ENCODE measurements at places on chromosomes 1 and 21.
A peak's percentile ranks its signal among the peaks of the same experiment; 100 is the strongest.

GRCh38 chr1:218480588-218481099, 135.5 kb downstream of the TGFB2 start:
- DNase-seq: no peak

DNA sequence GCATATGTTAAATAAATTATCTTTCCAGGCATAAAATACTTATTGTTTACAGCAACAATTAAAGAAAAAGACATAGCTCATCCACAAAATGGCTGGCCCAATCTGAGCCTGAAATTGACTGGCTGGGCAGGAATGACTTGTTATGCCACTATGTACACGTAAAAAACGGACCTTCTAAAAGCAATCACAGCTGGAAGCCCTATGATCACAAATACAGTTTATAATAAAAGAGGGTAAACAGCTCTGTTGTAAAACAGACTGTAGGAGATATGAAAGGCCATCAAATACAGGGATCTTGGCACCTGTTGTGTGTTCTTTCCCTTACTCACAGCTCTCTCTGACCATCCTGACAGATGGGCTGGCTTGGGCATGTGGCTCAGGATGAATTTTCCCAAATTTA, 70.5 kb upstream of the DMRTA2 start:
- DNase-seq: no peak

- DNase-seq: no peak
Observed at GRCh38 chr1:235051521-235051920, 77.1 kb downstream of the TOMM20 start.

GRCh38 chr1:32811265-32811664, 5.9 kb downstream of the YARS1 start:
- no peak for DNase-seq

DNA sequence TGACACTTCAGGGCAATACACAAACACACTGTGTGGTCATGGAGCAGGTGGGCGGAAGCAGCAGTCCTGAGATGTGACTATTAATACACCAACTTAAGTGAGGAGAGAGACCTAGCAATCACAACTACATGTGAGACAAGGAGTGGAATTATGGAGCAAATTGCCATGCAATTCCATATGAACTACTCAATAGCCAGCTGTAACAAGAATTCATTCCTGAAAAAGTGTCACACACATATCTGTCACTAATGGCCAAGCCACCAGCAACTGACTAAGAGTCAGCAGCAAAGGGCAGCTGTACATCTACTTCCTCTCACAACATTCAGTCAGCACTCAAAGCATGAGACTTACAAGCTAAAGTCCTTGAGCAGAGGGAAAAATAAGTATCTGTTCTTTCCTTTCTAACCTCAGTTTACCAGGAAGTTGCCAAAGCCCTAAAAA, 46.2 kb downstream of the GPR3 start:
- DNase-seq: no peak

GRCh38 chr1:158952416-158952815, 21.1 kb downstream of the PYHIN1 start:
- no peak for DNase-seq

DNA sequence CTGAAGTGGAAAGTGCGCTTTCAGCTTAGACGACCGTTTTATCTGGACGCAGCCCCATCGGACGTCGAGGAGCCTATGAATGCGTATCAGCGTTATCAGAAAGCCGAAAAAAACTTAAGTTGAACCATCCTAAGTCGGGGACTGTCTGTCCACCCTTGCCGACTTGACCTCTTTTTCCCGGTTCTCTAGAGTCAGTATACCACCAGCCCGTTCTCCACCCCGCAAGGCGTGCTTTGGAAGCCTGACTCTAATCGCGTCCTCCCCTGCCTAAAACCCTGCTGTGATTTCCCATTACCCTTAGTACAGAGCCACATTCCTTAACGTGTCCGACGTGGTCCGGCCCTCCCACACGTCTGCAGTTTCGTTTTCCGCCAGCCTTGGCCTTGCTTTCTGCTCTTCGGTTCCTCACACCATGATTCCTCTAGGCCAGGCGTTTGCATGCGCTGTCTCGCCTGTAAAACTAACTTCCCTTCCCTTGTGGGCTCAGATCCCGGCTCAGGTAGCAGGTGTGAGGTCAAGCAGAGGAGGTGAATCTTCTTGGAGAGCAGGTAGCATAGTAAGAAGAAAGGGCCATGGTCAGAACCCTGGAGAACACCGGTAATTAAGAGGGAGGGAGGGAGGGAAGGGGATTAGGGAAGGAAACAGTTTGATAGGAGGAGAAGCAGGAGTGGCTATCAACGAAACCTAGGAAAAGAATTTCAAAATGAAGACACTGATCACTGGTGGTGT, 865 bp downstream of the ADPRS start:
- DNase-seq: no peak

DNA sequence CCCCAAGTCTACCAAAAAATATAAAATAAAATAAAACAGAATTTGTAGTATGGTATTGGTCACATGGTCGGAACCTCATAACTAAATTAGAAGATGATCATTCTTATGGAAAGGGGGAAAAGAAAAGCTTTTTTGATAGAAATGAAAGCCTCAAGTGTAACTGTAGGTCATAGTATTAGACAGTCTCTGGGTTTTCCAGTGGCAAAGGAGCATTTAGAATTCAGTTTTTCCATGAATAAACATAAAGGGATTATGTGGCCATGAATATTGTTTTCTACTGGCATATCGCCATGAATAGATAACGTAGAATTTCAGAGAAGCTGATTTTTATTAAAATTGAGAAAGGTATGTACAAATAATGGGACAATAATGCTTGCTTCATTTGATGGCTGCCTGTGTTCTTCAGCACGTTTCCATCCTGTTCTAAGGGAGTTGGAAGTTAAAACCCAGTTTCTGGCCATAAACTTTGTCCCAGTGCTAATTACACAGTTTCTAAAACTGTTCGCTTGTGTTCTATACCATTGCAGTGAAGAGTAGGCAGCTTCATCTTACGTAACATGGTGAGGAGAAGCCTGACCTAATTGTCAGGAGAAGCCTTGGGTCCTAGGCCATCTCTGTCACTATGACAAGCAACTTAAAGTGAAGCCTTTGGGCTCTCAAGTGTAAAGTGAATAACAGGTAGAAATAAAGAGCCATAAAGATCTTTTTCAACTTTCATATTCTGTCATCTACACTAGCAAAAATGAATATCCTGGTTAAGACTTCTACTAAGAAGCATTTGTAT, 70.5 kb upstream of the PGD start:
- DNase-seq: no peak

DNA sequence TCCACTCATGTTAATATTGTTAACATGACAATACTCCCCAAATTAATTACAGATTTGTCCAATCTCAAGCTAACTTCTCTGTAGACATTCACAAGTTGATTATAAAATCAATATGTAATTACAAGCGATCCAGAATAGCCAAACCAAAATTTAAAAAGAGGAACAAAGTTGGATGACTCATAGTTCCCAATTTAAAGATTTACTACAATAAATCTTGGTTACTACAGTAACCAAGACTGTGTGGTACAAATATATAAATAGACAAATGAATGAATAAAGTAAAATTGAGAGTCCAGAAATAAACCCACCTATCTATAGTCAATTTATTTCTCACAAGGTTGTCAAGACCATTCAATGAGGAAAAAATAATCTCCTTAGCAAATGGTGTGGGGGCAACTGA, 7.1 kb upstream of the KRTAP10-4 start:
- DNase-seq: no peak

DNA sequence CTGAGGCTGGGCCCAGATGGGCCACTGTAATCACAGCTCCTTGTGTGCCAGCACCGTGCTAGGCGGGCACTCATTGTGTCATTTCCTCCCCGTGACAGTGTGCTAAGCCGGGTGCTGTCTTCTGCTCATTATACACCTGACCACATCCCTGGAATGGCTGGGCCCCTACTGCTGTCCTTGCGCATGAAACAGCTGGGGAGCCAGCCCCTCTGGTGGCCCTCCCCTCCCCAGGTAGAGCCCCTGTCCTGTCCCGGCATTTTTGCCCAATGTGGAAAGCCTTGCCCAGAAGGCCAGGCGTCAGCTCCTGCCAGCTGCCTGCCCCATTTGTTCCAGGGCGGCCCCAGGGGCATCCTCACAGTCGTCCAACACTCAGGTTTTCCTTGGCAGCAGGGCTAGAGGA, 107.4 kb upstream of the CASZ1 start:
- DNase-seq: peak; percentile 10

DNA sequence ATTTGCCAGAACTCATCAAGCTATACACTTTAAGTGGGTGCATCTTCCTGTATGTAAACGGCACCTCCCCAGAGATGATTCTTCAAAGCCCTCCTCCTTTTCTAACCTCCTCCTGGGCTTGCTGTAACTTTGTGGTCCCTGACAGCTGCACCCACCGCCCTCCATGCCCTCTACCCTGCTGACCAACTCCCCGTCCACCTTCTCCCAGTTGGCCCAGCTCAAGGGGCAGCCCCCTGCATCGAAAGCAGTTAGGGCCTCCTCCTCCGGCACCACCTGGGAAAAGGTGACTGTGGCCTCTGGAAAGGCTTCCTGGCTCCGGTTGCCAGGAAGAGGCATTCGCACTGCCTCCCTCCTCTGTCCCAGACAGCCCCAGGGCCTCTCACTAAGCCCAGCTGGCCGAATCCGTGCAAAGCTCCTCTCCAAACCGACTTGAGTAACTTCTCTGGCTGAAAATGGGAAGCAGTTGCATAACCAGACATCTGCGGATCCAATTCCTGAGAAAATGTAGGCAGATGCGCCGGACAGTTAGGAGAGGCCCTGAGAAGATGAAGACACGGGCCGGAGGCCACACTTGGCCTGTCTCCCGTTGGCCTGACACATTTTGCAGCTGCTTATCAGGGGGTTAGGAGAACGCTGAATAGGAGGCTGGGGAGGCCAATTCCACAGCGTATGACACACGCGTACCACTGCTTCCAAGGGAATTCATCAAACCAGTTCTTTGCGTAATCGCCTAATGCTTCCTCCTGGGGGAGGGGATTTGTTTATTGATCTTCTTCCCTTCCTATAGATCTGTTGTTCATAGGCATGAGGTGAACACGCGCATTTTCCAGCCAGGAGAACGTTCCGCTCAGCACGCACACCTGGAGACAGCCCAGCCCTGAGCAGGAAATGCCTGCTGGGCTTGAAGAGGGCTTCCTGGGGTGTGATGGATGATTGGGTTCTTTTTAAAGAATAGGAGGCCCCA, 48.7 kb upstream of the COL6A2 start:
- no peak for DNase-seq

DNA sequence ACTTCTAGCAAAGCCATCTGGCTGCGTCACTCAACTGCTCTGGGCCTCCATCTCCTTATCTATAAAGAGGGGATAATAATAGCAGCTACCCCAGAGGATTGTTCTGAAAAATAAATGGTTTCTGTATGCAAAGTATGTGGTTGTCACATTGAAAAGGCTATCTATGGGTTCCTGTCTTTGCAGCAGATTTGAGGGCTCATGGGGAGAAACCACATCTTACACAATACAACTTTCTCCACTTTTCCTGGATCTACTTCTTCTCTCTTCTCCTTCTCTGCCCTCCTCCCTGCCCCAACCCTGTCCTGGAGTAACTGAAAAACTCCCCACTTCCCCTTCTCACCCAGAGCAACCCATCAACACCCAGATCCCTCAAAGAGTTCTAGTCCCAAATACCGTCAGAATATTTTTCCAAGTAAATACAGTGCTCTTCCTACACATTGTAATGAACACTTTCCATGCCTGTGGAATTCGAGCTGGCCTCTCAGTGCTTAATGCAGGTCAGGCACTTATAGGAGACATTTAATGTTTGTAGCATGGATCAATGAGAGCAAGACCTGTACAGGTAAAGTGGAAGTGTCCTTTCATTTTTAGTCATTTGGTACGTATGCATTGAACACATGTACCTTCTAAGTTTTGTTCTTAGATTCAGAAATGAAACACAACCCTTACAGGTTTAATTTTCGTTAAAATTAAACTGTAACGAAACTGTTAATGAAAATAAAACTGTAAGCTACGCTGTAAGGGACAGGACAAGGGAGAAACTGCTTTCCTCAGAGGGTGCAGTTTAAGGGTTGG, 131.9 kb downstream of the AK5 start:
- no peak for DNase-seq

DNA sequence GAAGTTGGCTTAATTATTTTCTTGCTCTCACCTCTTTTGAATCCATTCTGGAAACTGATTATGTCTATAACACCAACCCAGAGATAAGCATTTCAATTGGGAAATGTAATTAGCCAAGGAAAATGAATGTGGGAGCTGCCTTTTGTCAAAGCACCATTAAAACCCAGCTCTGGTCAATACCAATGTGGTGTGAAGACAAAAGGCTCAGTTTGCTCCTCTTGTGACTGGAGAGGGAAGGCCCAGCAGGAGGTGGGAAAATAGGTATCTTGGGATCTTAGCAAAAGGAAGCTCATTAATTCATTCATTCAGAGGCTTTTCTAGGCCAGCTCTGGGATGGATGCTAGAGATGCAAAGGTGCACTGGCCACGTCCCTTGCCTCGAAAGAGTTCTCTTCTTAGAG, 75.0 kb upstream of the SELENON start:
- DNase-seq: no peak

GRCh38 chr1:109084563-109085517, 5.7 kb upstream of the TMEM167B start:
- DNase-seq: no peak

DNA sequence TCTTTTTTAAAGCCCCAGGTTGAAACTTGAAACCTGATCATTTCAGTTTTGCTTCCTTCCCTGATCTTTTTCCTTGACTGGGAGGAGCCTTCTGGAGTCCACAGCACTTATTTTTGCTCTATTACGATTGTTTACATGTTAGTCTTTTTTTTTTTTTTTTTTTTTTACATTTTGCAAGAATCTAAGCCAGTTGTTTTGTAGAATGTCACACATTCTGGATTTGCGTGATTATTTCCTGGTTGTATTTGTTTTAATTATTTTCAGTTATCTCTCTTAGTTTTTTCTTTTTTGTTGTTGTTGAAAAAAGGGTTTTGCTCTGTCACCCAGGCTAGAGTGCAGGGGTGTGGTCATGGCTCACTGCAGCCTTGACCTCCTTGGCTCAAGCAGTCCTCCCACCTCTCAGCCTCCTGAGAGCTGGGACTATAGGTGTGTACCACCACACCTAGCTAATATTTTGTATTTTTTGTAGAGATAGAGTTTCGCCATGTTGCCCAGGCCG, 32.8 kb downstream of the OSBPL9 start:
- no peak for DNase-seq

- DNase-seq: no peak
Observed at GRCh38 chr1:205152505-205152904, 30.7 kb upstream of the RBBP5 start.

GRCh38 chr1:224317383-224318045, 12.5 kb downstream of the NVL start:
- DNase-seq: no peak

- no peak for DNase-seq
Observed at GRCh38 chr1:203476216-203476814, 709 bp downstream of the PRELP start.

GRCh38 chr21:34801519-34802132, 132.8 kb downstream of the CLIC6 start:
- peak; percentile 11 for DNase-seq

- no peak for DNase-seq
Observed at GRCh38 chr1:220884109-220884980, 5.1 kb downstream of the HLX start.

DNA sequence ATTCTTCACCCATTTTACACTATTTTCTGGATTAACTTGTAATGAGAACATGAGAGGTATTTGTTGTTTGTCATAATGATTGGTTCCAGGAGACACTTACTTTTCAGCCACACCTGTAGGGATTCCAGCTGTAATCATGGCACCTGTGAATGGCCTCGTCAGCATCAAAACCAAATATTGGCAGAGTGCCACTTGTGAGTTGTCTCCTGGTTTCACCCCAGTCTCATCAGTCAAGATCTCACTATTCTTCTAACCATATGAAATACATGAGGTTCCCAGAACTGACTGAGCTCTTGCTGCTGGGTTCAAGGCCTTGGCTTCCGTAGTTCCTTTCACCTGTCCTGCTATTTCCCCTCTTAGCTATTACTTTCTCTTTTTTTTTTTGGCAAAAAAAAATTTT, 246.6 kb upstream of the ADGRL2 start:
- no peak for DNase-seq
